Tibial nerve (tissue), 4 donors: ENCODE measurements at places on chromosomes 13 and 19.

- no peak for DNase-seq
Observed at GRCh38 chr19:6412061-6412446, 12.6 kb downstream of the KHSRP start.

- DNase-seq, result no peak
Observed at GRCh38 chr13:38900188-38900587, 90.4 kb downstream of the STOML3 start.

- DNase-seq, result no peak
Observed at GRCh38 chr13:21219036-21219381, 42.6 kb downstream of the MRPL57 start.

- no peak for DNase-seq
Observed at GRCh38 chr13:109900741-109901140, 114.4 kb upstream of the IRS2 start.

DNA sequence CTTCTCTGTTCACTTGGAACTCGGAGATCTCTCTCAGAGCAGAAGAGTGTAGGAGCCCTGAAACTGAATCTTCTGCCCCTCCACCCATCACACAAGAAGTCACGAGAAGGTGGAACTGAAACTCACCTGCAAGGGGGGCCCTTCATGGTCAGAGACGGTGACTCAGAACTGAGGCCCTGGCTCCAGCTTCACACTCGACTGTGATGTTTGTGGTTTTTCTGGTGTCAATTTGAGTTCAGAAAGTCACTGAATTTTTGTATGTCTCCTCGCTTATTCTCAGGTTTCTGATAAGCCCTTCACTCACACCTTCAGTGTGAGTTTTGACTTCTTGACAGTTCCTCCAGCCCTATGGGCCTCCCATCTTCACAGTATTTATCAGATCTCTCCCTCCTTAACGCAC, 23.1 kb downstream of the SIGLEC5 start:
- no peak for DNase-seq

- no peak for DNase-seq
Observed at GRCh38 chr13:29582171-29582570, 13.3 kb downstream of the SLC7A1 start.

GRCh38 chr13:51959773-51960172, 51.5 kb downstream of the ATP7B start:
- DNase-seq, result no peak

GRCh38 chr13:50617134-50617721, 226.3 kb downstream of the DLEU7 start:
- no peak for DNase-seq

- no peak for DNase-seq
Observed at GRCh38 chr19:53112286-53112685, 9.1 kb upstream of the ZNF160 start.

DNA sequence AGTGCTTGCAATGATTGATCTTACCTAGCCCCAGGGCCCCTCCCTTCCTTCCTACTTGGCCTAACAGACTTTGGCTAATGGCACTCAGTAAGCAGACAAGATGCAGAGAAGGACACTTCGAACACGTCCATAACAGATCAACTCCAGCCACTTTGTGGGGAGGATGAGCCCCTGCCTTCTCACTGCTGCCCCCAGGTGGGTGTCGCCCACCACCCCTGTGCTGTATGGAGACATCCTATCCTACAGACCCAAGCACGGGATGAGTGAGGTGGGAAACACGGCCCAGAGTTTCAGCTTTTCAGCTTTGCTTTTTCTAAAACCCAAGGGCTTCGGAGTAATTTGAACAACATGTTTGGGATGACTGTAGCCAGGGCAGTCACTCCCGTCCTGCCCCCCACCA, 5.5 kb downstream of the SLC7A1 start:
- no peak for DNase-seq

DNA sequence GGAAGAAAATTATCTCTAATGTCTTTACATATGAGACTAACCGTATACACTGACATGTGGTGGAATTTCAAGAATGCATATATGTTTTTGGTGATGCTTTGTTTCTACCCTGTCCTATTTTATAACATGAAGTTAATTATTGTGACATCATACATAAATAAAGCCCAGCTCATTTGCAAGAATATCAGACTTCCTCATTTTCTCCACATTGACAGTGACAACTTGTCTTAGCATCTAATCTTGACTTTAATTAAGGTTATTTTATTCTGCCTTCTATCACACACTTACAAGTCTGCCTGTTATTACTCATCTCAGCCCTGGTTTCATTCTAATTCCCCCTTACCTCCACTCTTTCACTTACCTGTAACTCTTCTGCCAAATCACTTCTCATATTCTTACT, 140.6 kb upstream of the STARD13 start:
- no peak for DNase-seq

DNA sequence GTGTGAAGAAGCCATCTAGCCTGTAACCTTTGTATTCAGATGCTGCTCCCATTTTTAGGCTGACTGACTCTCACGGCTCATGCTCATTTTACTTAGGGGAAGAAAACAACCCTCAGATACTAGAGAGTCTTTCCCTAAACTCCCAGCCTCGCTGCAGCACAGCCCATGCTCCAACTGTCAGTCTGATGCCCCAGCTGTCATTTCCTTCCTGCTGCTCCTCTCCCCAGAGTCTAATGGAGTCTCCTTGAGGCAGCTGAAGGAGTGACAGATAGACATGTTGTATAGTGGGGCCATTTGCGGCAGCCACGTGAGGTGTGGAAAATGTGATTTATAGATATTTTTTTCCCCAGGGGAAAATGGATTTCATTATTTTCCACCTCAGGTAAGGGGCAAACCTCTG, 59.2 kb upstream of the OLFM4 start:
- no peak for DNase-seq

GRCh38 chr19:17136021-17136420, 60.4 kb downstream of the MYO9B start:
- no peak for DNase-seq

- DNase-seq, result no peak
Observed at GRCh38 chr13:50320271-50320862, 305.1 kb downstream of the KCNRG start.

GRCh38 chr13:21297447-21297846, 121.0 kb downstream of the MRPL57 start:
- DNase-seq, result no peak

- no peak for DNase-seq
Observed at GRCh38 chr13:112618501-112618900, 30.5 kb upstream of the TUBGCP3 start.

DNA sequence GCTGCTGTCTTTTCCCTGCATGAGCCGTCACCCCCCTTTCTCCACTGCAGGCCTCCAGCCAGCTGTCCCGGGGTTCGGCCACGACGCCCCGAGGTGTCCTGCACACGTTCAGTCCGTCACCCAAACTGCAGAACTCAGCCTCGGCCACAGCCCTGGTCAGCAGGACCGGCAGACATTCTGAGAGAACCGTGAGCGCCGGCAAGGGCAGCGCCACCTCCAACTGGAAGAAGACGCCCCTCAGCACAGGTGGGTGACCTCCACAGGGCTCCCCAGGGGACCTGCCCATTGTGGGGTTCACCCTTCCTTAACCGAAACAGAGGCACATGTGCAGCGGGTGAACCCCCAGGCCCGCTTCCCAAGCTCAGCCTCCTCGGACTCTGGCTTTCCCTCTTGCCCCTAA, 13.1 kb downstream of the TSSK6 start:
- DNase-seq, result no peak

DNA sequence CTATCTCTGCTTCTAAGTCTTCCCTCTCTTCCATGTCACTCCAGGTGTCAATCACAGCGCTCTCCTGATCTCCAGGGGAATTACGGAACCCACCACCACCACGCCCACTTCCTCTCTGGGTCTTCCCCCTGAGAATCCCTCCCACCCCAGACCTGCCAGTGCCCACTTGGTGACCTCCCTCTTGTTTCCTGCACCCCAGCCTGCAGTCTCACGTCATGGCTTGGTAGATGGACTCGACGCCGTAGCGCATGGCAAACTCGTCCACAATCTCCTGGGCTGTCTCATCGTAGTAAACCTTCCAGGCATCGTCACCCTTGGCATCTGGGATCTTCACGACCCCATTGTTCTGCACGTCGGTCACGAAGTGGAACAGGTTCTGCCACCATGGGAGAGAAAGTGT, 47.0 kb downstream of the UNC13A start:
- DNase-seq, result no peak

DNA sequence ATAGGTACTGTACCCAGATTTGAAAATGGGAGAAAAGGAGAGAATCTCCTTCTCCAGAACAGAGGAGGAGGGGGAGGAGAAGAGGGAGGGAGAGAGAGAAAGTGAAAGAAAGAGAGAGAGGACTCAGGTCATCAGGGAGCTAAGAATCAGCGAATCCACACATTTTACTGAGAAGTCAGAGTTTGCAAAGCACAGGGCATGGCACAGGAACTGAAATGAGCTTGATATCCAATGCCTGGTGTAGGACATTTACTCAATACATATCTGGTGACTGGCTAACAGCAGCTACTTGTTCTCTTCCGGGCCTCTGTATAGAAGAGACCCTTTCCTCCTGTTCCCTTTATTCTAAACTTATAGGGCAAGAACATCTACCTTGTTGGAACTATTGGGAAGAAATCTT, 375.1 kb downstream of the KLF5 start:
- no peak for DNase-seq

DNA sequence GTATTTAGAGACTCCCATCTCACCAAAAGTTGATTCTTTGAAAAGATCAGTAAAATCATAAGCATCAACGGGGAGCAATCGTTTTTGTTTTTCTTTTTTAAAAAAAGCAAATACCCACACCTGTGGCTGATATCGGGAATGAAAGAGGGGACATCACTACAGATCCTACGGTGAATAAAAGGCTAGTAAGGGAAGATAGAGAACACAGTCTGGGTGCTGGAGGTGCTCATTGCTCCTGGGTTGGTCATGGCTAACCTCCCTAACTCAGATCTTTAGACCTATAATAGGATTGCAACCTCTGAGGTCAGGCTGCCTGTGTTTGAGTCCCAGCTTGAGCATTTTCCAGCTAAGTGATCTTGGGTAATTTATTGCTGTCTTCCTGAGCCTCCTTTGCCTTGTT, 1.1 kb downstream of the EHD2 start:
- no peak for DNase-seq

- no peak for DNase-seq
Observed at GRCh38 chr13:38440666-38441065, 91.0 kb downstream of the UFM1 start.

- DNase-seq, result no peak
Observed at GRCh38 chr13:35496006-35496405, 19.5 kb upstream of the MAB21L1 start.

GRCh38 chr19:6712692-6713670, 7.5 kb downstream of the C3 start:
- DNase-seq, result no peak

DNA sequence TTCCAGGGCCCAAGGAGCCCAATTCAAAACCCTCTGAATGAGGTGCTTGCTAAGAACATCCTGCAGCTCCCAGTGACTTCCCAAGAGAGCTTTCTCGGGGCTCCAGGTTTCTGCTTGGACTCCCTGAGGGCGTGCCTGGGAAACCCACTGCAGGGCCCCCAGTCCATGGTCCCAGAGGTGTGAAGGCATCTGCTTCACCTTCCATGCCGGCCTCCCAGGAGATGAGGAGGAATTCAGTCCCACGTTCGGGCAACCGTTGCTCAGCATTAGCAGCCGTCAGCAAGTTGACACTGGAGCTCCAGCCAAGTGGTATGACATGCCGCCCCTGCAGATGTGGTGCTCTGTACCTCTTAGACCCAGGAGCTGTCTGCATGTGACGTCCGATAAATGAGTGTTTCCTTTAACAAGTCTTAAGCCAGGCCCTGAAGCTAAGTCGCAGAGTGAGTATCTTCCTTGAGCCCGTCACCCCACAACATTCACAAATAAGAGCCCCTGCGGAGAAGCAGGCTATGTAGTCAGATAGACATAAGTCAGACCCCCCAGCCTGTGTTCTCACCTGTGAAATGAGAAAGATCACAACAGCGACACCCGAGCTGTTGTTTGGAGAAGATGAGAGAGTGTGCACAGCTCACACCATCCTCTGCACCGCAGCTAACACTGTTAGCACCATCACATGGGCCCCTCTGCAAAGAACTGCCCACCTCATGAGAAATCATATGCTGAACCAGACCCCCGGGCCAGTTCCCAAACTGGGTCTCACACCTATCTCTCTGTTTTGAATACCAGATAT, 150.3 kb downstream of the KATNAL1 start:
- DNase-seq, result no peak

DNA sequence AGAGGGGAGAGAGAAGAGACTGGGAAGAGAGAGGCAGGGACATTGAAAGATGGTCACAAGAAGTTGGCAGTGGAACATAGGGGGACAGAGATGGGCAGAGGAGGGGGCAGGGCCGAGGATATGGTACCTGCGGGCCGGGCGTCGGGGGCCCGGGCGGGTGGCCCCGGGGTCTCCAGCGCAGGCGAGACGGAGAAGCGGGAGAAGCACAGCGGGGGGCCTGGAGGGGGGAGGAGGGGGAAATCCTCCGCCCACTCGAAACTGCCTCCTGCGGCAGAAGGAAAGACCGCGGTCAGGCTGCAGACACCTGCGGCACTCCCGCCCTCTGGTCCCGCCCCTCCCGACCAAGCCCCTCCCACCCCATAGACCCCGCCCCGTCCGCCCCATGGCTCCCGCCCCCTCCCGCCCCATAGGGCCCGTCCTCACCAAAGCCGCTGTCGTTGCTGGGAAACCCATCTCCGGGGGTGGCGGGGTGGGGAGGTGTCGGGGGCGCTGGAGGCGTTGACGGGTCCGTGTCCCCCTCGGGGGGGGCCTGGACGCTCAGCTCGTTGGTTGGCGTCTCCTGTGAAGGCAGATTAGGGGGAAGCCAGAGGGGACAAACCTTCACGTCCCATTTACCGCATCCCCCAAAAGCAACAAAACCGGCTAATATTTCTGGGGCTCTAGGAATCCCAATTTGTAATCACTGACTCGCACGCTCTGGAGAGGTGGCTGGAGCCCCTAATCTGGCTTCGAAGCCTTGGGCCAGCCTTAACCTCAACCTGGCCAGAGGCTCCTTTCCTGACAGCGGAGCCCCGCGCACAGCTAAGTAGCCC, 20.4 kb downstream of the LMTK3 start:
- no peak for DNase-seq

GRCh38 chr13:42168496-42168895, 103.5 kb upstream of the AKAP11 start:
- DNase-seq, result no peak

DNA sequence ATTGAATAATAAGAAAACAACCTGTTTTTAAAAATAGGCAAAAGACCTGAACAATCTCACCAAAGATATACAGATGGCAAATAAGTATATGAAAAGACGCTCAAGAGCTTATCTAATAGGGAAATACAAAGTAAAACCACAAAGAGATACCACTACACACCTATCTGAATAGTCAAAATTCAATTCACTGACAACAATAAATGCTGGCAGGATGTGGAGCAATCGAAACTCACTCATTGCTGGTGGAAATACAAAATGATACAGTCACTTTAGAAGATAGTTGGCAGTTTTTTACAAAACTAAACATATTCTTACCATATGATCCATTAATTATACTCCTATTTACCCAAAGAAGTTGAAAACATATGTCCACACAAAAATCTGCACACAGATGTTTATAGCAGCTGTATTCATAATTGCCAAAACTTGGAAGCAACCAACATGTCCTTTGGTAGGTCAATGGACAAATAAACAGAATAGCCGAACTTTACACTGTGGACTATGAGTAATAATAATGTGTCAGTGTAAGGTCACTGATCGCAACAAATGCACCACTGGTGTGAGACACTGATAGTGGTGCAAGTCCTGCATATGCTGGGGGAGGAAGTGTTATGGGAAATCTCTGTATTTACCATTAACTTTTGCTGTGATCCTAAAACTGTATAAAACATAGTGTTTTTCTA, 20.8 kb downstream of the ZC3H13 start:
- DNase-seq, result no peak

GRCh38 chr13:93511011-93511410, 284.4 kb downstream of the GPC6 start:
- DNase-seq, result no peak

- no peak for DNase-seq
Observed at GRCh38 chr19:55931936-55932386, at the start of gene NLRP13. NLRP13 (minus strand) TSS chr19:55932336; CDS start chr19:55932311, 25 bp downstream.
